ENCODE measurements at places on chromosomes 7 and 10.

DNA sequence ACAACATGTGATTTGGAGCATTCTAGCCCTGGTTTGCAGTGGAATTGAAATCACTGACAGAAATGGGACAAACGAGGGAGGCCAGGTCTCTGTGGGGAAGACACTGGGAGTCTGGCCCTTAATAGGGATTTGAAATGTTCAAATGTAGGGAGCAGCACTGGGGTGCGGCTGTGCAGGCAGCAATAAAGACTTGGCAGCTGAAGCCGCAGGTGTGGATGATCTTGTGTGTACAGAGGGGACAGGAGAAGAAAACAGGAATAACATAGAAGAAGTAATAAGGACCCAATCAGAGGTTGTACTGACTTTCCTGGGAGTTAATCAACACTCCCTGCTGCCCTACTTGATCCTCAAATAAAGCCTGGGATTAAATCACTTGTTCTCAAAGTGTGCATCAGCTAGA is 127.6 kb upstream of the PTN start:
- no peak for DNase-seq

DNA sequence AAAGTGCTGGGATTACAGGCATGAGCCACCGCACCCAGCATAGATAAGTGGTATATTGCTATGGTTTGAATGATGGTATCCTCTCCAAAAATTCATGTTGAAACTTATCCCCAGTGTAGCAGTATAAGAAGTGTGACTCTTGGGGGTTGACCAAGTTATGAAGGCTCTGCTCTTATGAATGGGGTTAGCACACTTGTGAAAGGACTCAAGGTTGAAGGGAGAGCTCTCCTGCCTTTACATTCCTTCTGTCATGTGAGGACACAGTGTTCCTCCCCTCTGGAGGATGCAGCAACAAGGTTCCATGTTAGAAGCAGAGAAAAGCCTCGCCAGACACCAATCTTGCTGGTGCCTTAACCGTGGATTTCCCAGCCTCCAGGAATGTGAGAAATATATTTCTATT is 58.0 kb downstream of the ADK start:
- DNase-seq: no peak

- no peak for DNase-seq
Measured at GRCh38 chr10:88617772-88618300, 31.3 kb downstream of the LIPJ start.

DNA sequence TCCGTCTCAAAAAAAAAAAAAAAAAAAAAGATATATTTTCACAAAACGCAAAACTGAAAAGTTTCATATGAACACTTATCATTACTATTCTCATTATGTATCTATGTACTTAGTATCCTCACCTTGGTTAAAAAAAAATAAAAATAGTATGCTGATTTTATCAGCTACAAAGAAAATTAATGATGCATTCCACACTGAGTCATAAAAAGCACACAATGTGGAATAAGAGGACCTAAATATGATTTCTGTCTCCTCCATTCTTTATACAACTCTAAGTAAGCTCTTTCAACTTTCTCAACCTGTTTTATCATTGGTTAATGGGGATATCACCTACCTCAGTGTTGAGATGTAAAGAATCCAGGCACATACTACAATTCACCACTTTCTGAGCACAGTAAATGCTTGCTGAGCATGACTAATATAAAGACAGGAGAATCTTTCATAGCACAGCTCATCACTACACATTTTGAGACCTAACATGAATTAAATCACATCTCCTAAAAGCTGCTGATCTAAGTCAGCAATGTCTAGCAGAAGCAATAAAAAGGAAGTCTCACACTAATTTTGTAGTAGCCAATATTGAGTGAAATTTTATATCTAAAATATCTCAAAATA is 2.7 kb downstream of the SNX13 start:
- DNase-seq: peak; percentile 21

DNA sequence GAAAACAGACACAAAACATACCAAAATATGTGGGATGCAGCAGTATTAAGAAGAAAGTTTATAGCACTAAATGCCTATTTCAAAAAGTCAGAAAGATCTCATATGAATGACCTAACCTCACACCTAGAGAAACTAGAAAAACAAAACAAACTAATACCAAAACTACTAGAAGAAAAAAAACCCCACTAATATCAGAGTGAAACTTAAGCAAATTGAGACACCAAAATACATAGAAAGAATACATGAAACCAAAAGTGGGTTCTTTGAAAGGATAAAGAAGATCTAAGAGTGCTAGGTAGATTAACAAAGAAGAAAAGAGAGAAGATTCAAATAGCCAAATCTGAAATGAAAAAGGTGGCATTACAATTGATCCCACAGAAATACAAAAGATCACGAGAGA is 494.1 kb downstream of the SH2D4B start:
- no peak for DNase-seq

DNA sequence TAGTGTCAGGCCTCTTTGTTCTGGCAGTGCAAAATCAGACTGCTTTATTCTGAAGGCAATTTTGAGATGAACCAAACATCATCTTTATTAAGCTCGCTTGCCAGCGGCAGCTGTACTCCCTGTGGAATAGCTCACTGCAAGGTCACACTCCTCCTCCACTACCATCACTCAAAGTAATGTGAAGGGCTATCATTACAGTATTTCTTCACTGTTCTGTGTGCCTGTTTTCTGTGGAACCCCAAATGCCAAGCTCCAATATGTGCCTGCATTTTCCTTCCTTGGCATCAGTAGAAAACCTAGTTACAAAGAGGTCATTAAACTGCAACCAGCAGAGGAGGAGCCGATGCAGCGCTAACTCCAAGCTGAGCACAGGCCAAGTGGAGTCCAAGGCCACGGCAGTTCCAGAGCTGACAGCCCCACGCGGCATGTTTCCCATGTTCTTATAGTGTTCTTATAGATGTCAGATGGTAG is 21.4 kb downstream of the BCCIP start:
- DNase-seq: no peak

DNA sequence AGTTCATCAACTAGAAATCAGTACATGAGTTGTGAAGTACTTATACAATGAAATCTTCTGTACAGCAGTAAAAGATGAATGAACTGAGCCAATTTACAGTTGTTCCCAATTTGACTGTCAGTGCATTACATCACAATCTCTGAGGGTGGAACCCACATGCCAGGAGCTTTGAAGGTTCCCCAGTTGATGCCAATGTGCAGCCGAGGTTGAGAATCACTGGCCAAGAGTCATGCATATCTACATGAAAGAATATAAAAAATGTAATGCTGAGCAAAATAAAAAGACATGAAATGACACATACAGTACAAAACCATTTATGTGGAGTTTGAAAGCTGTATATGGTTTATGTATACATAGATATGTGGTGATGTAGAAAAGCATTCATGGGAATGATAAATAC is 22.1 kb upstream of the CCNJ start:
- no peak for DNase-seq

GRCh38 chr10:63627881-63628296 is 106.7 kb downstream of the REEP3 start:
- DNase-seq: no peak

DNA sequence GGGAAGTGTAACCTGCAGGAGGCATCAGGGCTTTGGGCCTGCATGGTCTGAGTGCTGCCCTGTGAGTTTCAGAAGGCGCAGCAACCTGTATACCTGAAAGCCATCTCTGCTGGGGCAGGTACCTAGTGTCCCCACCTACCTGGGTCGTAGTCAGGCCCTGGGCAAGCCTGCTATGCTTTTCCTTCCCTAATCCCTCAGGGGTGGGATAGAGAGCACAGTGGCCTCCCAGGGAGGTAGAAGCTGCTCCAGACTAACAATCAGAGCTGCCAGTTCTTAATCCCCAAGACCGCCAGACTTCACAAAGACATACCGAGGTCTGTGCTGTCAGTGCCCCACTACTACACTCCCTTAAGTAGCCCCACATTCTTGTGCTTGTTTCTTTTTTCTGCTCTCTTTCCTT is 52.0 kb downstream of the PTEN start:
- no peak for DNase-seq

DNA sequence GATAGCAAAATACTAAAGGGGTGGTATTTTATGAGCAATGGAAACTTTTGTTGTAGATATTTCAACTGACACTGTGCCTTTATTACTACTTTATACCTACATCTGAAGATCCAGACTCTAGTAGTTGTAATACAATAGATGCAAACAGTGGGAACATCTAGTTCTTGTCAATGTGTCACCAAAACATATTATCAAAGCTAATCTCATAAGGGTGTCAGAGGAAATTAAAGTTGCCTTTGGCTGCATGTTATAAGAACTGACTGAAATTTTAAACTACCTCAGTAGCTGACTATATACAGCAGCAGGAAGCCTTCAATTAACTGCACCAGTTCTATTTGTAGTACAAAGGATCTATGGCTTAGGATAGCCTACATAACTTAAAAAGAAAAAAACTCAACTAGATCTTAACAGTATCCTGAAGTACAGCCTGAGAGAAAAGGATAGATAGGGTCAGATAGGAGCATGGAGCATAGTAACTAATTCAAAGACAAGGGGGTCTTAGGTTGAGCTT is 30.9 kb downstream of the HDAC9 start:
- DNase-seq: no peak

DNA sequence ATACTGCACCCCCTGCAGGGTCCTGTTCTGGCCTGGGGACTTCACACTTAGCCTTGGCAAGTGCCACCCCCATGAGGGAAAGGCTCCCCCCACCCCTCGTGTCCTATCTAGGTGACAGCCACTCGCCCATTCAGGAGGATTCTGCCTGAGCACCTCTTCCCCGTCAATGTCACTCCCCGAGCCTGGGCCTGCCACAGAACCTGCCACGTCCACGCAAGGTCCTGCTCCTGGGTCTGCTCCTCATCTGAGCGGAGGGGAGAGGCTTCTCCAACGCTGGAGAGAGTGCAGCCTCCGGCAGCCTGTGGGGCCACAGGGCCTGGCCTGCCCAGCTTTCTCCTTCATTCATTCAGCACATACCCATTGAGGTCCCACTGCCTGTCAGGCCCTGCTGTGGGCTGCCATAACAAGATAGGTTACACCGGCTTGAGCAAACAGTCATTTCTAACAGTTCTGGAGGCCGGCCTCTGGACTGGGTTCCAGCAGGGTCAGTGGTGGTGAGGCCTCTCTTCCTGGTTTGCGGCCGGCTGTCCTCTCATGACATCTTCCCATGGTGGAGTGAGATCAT is 92.0 kb upstream of the RET start:
- DNase-seq: no peak

DNA sequence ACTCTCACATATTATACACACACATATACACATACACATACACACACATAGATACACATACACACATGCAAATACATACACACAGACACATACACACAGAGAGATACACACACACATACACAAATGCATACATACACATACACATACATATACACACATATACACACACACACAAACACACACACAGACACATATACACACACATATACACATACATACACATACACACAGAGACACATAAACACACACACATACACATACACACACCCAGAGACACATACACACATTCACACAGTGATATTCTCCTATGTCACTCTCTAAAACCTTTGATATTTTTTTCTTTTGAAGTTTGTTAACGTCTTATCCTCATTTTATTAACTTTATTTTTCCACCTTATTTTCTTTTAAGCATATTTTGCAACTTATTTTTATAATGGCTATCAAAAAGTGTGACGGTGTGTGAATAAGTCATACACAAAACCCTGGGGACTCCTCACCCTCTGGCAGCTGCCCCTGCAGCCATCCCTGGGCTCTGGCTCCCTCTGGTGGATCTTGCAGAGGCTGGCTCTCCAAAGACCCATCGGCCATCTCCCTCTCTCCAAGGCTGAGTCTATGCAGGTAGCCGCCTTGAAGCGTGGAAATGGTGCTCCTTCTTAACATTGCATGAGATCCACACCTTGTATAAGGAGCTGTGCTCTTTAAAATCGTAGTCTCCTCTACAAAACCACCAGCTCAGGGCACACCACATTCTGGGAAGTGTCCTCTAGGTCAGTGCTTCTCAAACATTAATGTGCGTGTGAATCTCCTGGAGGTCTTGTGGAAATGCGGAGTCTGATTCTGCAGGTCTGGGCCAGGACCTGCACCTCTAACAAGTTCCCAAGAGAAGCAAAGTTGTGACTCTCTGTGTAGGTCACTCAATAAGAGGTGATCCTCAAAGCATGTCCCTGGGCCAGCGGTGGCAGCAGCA is 4.1 kb upstream of the C10orf120 start:
- DNase-seq: peak; percentile 42

DNA sequence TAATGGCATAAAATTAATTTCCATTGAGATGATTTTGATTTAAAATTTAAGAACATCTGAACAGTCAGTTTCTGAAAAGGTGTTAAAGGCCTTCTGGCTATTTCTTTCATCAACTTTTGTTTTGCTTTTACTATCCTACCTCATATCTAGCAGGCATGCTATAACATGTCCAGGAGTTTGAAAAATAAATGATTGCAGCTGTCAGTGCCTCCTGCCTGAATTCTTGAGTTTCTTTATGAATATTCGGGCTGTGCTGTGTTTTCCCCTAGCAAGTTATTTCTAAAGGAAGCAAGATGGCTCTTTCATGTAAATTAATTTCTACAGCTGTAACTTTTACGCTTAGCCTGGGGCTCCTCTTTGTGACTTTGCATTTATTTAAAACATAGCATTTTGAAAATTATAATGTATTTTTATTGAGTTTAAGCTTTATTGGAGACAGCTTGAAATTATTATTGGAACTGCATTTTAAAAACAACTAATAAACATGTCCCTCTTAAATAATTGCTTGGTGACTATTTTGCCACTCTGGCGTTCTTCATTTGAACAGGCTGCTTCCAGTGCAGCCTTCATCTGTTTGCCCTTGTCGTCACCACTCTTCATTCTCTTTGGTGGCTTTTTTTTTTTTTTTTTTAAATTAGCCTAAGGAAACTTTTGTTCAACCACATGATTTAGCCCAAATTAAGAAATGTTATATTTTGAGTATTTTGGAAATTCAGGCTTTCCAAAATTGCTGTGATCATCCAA is 1083.4 kb upstream of the LRRN3 start:
- no peak for DNase-seq

DNA sequence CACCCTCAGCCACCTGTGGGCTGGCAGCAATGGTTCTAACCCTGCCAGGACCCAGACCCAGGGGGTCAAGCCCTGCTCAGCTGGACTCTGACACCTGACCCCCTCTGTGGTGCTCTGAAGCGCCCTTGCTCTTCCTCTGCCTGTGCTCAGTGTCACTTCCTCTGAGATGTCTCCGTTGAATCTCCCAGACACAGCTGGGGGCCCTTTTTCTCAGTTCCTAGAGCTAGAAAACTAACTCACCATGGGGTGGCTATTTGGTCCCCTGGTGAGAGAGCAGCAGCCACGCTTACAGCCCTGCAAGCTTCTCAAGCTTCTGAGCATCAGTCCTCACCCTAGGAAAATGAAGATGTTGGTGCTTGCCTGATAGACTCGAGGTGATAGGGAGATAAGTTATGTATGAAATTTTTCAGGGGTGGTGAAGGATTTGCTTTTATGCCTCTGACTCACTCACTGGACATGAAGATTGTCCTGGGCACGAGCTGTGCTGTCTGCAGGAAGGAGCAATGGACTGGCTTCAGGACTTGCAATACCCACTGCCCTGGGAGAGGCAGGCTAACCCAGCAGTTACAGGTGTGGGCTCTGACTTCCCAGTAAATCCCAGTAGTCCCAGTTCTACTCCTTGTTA is 29.6 kb downstream of the COL13A1 start:
- peak; percentile 47 for DNase-seq
